ENCODE measurements at places on chromosomes 5 and 9. TPM values are rescaled to one million over a fixed set of nuclear protein-coding genes. Genes with fewer than 3 reads are reported as not detected.

- no peaks in the 10 kb centered on the region for H3K27me3 ChIP-seq
- DNase-seq: no peak
- H3K36me3 ChIP-seq: no peaks in the 10 kb centered on the region
- H3K4me1 ChIP-seq: peaks cover 32% of the 10 kb centered on the region
- H3K4me3 ChIP-seq: no peak overlapping the region
Measured at GRCh38 chr5:81297531-81297930, 3.9 kb upstream of the ZCCHC9 start.

GRCh38 chr5:123800640-123801039 is 288.7 kb downstream of the CSNK1G3 start:
- H3K27me3 ChIP-seq: no peaks in the 10 kb centered on the region
- H3K27ac ChIP-seq: no peak overlapping the region
- no peak overlapping the region for H3K4me3 ChIP-seq
- H3K4me1 ChIP-seq: peaks cover 5% of the 10 kb centered on the region
- no peaks in the 10 kb centered on the region for H3K36me3 ChIP-seq
- no peak for DNase-seq

The MLANA gene
- total RNA-seq: not detected

- H3K4me3 ChIP-seq: no peak overlapping the region
- H3K27ac ChIP-seq: no peak overlapping the region
- DNase-seq: no peak
- no peaks in the 10 kb centered on the region for H3K36me3 ChIP-seq
Measured at GRCh38 chr9:89929315-89929672, 324.5 kb downstream of the GADD45G start.

The LCN10 gene
- total RNA-seq: 12.6 TPM

The C5orf58 gene
- total RNA-seq: not detected

The SPATA31E1 gene
- not detected for total RNA-seq

The ENC1 gene
- 23.7 TPM for total RNA-seq

The SAXO1 gene
- total RNA-seq: not detected

DNA sequence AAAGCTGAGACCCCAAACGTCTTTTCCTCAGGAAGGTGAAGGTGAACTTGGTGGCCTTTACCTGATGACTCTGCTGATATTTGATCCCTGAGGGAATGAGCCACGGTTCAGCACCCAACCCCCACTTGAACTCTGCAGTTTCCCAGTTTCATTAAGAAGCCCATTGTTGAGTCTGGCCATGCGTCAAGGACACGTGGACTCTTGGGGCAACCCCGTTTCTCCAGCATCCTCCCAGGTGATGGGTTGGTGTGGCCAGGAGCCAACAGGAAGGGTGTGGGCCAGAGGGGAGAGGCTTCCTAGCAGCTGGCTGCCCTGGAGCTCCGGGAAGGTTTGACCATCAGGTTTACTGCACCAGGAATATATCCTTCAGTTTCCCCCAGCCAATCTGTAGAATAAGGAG is 59.5 kb upstream of the GNE start:
- no peak overlapping the region for H3K27ac ChIP-seq
- no peak overlapping the region for H3K4me3 ChIP-seq
- H3K4me1 ChIP-seq: peaks cover 5% of the 10 kb centered on the region
- no peak for DNase-seq

DNA sequence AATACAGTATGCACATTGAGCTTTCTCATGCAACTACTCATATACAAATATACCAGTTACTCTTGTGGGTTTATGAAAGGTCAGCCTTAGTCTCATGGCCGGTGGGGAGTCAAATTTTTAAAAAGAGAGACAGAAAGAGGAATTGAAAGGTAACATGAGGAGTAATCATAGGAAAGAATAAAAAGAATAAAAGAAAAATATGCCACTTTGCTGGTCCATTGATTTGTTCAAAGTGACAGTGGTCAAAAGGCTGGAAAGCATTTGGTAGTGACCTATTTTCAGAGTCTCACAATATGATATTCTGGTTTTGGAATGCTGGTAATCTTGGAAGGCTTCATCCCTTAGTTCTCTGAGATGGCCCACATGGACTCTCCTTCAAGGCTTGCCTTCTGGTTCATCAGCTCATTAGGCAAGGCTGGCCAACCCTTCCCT is 67.0 kb downstream of the ZNF366 start:
- peaks cover 66% of the 10 kb centered on the region for H3K4me1 ChIP-seq
- no peak overlapping the region for H3K4me3 ChIP-seq
- no peak overlapping the region for H3K27ac ChIP-seq
- H3K27me3 ChIP-seq: no peaks in the 10 kb centered on the region
- no peak for DNase-seq

DNA sequence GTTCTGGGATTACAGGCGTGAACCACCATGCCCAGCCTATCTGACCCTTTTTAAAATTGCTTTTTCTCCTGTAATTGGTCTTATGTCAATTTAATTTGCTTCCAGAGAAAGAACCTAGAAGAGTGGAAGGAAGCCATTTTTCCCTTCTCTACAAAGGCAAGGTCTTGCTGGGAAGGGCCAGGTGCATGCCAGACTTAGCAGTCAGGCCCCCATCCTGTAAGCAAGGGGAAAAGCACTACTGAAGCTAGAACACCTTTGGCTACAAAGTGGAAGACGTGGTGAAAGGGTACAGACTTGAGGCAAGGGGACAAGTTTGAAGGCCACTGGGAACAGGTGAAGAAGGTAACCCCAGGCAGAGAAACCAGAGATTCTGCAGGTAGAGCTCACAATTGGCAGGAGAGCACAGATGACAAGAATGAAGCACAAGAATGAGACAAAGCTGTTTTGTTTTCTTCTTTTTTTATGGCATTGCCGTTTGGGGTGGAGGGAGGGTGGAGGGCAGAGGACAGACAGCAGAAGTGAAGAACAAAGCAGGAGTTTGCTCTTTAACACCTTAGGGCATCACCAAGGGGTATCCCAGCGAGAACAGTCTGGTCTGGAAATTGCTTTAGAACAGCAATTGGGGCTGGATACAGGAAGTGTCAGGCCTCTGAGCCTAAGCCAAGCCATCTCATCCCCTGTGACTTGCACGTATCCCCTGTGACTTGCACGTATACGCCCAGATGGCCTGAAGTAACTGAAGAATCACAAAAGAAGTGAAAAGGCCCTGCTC is 72.9 kb downstream of the SERINC5 start:
- H3K36me3 ChIP-seq: no peaks in the 10 kb centered on the region
- H3K4me1 ChIP-seq: peaks cover 21% of the 10 kb centered on the region
- DNase-seq: no peak
- H3K4me3 ChIP-seq: no peak overlapping the region
- H3K27me3 ChIP-seq: no peaks in the 10 kb centered on the region
- H3K27ac ChIP-seq: no peak overlapping the region

DNA sequence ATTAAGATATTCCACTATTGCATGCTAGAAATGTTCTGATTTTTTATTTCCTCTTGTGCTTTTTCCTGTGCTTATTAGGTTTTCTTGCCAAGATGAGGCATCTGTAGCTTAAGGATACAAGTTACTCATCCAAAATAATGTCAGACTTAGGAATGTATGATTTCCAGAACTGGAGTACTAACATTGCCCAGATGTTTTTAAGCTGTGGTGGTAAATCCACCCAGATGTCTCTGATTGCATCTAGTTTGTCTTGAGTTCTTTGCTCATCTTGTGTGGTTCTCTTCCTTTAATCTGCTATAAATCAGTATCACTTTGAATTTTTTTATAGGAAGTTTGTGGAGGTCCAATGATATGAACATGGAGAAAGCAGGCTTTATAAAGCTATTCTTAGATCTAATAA is 337.5 kb upstream of the ZNF608 start:
- no peak for DNase-seq
- no peak overlapping the region for H3K4me3 ChIP-seq

The SARDH gene
- 0.50 TPM for total RNA-seq

The AK1 gene
- total RNA-seq: 39.1 TPM

DNA sequence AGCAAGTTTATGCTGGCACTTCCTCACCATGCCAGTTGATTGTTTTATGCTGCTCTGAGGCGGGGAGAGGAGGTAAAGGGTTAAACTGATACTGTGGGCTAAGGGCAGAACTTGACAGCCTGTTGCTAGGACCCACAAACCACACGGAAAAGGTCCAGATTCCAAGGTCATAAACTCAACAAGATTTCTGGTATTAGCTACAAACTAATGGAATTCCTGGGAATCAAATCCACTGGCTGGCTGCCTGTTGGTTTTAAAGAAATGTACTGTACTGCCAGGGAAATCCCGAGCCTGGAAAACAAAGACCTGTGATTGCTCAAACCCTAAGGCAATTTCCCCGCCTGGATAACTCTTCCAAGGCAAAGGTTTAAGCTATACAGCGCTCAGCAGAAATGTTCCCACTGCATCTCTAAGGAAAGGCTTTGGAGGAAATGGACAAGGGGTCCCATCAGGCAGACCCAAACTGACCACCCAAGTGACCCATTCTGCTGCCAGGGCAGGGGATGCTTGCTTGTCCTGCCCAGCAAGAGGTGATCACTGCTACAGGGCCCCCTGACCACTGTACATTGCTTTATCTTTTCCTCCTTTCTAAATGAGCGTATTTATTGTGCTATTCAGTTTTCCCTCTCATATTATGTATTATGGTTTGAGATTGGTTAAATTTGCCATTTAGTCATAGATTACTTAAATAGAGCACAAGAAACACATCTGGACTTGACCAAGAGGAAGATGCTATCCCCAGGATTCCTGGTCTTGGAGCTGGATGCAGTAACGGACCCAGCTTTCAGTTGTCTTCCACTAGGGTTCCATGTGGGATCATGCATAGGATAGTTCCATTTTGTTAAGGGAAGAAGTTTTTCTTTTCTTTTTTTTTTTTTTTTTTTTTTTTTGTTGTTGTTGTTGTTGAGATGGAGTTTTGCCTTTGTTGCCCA is 124.3 kb downstream of the SUSD1 start:
- peak overlapping the region; percentile 10 for H3K4me3 ChIP-seq
- no peaks in the 10 kb centered on the region for H3K36me3 ChIP-seq
- H3K4me1 ChIP-seq: peaks cover 35% of the 10 kb centered on the region
- no peaks in the 10 kb centered on the region for H3K27me3 ChIP-seq
- peak; percentile 82 for DNase-seq

DNA sequence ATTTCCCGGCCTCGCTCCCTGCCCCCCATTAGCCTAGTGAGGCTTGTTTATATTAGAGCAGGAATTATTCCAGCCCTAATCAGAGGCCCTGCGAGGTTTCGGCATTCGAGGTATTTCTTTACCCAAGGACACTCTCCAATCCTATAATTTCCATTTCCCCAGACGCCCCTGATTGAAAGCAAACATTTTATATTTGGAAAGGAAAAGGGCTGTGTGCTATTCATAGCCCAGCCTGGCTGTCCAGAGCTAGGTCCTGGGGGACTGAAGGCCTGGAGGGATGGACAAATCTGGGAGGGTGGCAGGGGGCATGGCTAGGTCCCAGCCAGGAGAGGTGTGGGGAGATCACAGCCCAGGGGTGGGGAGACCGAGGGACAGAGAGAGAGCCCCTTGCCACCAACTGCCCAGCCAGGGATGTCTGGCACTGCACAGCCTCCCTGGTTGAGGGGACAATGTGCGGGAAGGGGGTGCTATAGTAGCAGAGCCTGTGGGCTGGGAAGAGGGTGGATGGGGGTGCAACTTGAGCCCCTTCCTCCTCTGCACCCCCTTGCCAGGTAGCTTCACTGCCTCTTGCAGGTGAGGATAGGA is 125.1 kb downstream of the BARX1 start:
- peaks cover 10% of the 10 kb centered on the region for H3K4me1 ChIP-seq
- no peaks in the 10 kb centered on the region for H3K36me3 ChIP-seq
- H3K27ac ChIP-seq: no peak overlapping the region
- H3K4me3 ChIP-seq: no peak overlapping the region
- peak; percentile 72 for DNase-seq

The CAMK2A gene
- 4.2 TPM for total RNA-seq

The PLCXD3 gene
- total RNA-seq: 2.0 TPM

DNA sequence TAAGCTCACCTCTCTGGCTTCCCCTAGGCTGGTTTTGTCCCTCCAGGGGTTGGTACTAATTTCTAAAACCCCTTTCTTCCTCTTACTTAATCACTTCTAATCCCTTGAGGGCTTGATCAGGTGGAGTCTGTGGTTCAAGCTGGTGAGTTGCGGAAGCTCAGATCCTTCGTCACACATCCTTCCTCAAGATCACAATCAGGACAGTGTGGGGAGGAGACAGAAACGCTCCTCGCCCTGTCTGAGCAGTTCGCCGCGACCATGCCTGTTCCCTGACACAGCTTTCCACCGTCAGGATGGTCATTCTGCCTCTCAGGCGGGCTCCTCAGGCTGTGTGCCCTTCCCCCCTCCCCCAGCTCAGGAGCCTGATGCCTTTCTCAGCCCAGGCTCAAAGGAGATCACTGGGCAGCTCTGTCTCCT is 24.3 kb downstream of the CPLX2 start:
- peaks cover 27% of the 10 kb centered on the region for H3K27me3 ChIP-seq
- DNase-seq: no peak
- H3K36me3 ChIP-seq: no peaks in the 10 kb centered on the region
- H3K27ac ChIP-seq: no peak overlapping the region
- H3K4me3 ChIP-seq: no peak overlapping the region

- no peaks in the 10 kb centered on the region for H3K36me3 ChIP-seq
- no peak for DNase-seq
- H3K27ac ChIP-seq: no peak overlapping the region
- no peak overlapping the region for H3K4me3 ChIP-seq
Measured at GRCh38 chr9:112605518-112605917, 112.4 kb downstream of the INIP start.

GRCh38 chr9:124662561-124662960 is 108.5 kb downstream of the NR6A1 start:
- no peak overlapping the region for H3K4me3 ChIP-seq
- no peaks in the 10 kb centered on the region for H3K36me3 ChIP-seq
- no peaks in the 10 kb centered on the region for H3K27me3 ChIP-seq
- no peak overlapping the region for H3K27ac ChIP-seq
- peaks cover 6% of the 10 kb centered on the region for H3K4me1 ChIP-seq
- no peak for DNase-seq

DNA sequence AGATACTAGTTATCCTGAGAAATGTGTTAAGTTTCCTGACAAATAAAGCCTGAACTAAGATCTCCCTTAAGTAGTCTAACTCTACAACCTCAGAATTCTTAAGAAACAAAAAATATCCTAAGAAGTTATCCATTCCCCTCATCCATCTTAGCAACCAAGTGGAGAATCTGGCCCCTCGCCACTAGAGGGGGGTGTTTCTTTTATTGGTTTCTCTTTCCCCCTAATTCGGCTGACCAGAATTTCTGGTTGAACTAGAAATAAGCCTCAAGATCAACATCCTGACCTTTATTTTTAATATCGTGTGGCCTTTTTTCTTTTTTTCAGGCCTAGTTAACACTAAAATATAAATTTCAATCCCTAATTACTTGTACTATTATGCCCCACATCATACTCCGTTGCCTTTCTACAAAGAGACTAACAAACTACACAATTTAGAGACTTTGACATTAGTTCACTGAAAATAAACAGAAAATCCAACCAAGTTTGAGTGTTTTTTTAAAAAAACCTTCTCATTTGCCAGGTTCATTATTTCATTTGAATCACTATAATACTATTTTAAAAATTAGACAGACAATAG is 14.3 kb upstream of the NR4A3 start:
- peak; percentile 94 for DNase-seq
- H3K27ac ChIP-seq: no peak overlapping the region
- peaks cover 3% of the 10 kb centered on the region for H3K4me1 ChIP-seq
- no peaks in the 10 kb centered on the region for H3K27me3 ChIP-seq

GRCh38 chr9:114098021-114098935 is 814 bp downstream of the KIF12 start:
- peak overlapping the region; percentile 58 for H3K4me3 ChIP-seq
- DNase-seq: no peak
- H3K27ac ChIP-seq: no peak overlapping the region
- no peaks in the 10 kb centered on the region for H3K36me3 ChIP-seq
- peaks cover 17% of the 10 kb centered on the region for H3K27me3 ChIP-seq

All from esophagus muscularis mucosa (tissue), 4 donors.